SHP77 treated with DMSO at 0.1 percent for 48 hours (cell line): ENCODE measurements at places on chromosomes 13 and 19.

DNA sequence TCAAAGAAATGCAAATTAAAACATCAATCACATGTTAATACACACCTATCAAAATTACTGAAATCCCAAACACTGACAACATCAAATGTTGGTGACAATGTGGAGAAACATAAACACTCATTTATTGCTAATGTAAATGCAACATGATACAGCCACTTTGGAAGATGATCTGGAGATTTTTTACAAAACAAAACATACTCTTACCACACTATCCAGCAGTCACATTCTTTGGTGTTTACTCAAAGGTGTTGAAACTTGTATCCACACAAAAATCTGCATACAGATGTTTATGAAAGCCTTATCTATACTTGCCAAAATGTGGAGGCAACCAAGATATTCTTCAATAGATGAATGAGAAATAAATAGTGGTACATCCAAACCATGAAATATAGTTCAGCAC lies 1219.5 kb upstream of the PCDH20 start:
- no peak for DNase-seq

- DNase-seq, result no peak
These were observed 13.7 kb upstream of the SLC35E1 start for GRCh38 chr19:16585808-16586476.

- DNase-seq, result no peak
These were observed 67.8 kb upstream of the SLC15A1 start for GRCh38 chr13:98820300-98820699.

DNA sequence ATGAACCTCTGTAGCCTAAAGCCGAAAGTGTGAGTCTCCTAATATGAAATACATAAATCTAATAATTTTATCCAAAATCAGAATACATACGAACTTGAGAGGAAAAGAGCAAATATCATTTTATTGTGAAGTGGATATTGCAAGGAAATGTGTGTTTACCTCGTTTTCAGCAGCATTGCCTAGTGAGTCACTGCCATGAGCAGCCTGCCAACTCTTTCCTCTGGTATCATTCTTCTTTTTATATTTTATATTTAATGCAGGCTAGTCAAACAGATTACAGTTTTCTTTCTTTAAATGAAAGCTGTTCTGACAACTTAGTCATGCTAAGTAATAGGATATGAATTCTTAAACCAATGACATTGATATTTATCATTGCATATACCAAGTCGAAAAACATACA lies 44.2 kb downstream of the EDNRB start:
- DNase-seq, result no peak

DNA sequence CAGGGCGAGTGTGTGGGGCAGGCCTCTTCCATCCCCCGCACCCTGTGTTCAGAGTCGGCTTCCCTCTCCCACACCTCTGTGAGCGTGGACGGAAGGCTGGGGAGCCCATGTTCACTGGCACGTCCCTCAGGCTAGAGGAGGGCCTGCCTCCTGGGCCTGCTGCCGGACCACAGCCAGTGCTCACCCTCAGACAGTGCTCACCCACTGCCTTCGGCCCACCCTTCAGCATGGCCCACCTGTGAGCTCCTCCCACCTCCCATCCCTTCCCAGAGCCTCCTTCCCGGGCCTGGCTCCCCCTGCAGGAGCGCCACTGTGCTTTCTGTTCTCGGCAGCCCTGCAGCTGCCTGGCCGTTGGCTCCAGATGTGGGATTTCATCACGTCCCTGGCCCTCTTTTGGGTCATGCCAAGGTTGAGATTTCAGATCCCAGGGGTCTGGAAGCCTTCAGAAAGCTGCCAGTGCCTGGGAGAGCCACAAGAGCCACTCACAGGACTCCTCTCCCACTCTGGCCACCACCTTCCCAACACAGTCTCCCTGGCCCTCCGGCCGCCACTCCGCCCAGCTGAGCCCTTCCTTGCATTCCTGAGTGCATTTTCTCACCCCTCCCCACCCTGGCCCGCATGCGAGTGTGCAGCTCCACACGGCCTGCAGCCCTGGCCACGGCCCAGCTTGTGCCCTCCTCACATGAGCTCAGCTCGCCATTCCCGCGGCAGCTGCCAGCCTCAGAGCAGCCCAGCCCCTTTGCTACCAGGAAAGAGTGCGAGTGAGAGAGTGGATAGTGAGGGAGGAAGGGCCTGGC lies 25.3 kb downstream of the CAPN12 start:
- DNase-seq, result no peak

DNA sequence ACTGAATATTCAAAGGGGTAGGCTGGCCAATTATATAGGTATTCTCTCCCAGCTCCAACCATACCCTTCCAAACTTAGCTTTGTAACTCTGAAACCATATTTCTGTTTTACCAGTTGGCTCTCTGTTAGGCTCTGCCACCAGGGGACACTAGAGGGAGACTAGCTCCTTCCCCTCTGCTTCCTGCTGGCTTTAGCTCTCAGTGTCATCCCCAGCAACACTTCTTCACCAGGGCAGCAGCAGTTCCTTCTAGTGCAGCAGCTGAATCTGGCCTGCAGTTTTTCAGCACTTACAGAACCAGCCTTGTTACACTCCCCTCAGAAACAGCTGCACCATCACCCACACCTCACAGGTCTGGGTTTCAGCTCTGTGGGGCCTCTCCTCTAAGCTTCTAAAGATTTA lies 51.0 kb upstream of the DOCK9 start:
- DNase-seq, result no peak
